ENCODE measurements at places on chromosomes 4 and X.

- no peak for DNase-seq
Measured at GRCh38 chrX:70481471-70482270, 37.0 kb downstream of the DLG3 start.

GRCh38 chr4:158818560-158819140, 49.8 kb downstream of the FNIP2 start:
- DNase-seq, result no peak

- DNase-seq, result no peak
Measured at GRCh38 chrX:19865567-19866363, 21.6 kb downstream of the SH3KBP1 start.

GRCh38 chr4:180925805-180926204, 1317.4 kb upstream of the TENM3 start:
- DNase-seq, result no peak

DNA sequence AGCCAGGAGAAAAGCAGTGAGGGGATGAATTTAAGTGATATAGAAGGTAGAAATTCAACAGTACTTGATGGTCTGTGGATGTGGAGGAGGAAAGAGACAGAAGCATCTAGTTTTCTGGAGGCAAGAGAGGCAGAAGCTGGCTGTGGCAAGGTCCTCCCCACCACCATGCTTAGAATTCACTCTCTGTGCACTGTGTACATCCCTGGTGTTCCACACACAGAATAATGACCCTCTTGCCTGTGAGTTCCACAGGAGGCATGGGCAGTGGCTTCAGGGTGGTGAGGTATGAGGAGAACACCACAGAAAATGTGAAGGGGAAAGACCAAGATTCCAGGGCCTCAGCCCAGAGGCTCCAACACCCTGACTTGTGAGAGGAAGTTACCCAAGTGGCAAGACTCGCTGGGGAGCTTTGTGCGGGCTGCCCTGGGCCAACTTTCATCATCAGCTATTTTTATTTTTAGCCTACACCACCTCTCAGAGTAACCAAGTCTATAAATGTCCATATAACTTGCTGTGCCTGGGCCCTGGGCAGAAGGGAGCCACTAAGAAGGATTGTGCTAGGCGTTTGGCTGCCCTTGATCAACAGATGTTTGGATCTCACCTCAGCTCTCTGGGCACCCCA, 7.8 kb upstream of the INTS6L start:
- no peak for DNase-seq

GRCh38 chr4:52711272-52711671, 40.0 kb downstream of the ERVMER34-1 start:
- DNase-seq, result no peak

DNA sequence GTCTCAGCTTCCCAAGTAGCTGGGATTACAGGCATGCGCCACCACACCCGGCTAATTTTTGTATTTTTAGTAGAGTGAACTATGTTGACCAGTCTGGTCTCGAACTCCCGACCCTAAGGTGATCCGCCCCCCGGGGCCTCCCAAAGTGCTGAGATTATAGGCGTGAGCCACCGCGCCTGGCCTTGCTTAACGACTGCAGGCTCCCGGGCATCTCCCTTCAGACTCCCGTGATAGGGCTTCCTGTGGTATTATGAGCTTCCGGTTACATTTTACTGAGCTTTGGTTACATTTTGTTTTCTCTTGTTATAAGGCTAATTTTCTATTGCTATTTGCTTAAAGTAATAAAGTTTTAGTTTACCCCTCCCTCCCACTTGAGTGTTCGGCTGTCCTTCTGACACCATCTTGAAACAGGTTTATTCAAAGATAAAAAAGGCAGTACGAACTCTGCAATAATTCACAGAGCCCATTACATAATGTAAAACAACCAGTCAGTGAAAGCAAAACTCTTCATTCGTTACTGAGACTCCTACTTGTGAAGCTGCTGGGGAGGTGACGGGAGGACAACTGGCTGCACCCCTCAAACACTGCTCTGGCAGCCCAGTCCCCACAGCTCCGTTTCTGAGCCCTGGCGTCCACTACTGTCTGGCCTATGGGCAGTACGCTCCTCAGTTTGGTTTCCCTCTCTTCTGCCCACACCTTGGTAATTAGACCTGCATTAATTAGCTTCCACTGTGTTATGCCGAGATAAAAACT, 795.7 kb upstream of the SLIT2 start:
- no peak for DNase-seq

GRCh38 chr4:110414561-110414920, 61.4 kb upstream of the ENPEP start:
- DNase-seq, result no peak
